ENCODE measurements at places on chromosomes 11 and 22.

DNA sequence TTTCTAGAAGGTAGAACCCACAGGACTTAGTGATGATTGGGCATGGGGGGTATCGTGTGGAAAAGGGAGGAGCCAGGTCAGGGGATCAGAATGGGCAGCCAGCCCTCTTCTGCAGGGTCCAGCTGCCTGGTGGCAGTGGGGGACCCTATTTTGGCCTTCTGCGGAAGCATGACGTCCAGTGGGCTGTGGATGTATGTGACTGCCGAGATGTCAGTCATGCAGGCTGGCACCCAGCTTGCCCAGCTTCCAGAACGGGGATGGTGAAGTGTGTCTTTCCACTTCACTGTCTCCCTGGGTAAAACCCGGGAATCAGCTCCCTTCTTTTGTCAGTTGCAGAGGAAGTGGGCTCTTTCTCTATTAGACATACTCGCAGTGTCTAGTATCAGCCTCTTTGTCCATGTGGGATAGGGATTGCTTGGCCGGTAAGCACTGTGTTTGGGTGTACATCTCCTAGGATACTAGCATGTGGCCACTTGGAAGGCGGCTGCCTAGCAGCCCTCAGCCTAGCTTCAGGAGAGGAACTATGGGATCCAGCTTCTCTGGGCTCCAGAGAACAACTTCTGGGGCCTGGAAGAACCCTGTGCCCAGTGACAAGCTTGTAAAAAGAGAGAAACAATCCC, 51.4 kb downstream of the GRIK4 start:
- DNase-seq, result no peak

GRCh38 chr11:100094121-100094865, 592.8 kb upstream of the ARHGAP42 start:
- no peak for DNase-seq

GRCh38 chr22:20503816-20504215, 3.6 kb upstream of the MED15 start:
- DNase-seq, result no peak

GRCh38 chr22:35649026-35649553, 844 bp downstream of the APOL6 start:
- no peak for DNase-seq

DNA sequence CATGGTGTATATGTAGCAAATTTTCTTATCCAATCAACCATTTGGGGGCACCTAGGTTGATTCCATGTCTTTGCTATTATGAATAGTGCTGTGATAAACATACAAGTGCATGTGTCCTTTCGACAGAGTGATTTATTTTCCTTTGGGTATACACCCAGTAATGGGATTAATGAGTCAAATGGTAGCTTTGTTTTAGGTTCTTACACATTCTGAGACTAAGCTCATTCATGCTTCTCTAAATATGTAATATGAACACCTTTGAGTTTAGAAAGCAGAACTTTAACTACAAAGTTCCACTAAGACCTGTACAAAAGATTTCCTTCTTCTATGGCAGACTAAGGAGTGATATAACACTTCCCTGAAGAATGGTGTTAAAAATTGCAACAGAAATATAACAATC, 627.0 kb downstream of the KCNA4 start:
- DNase-seq, result no peak

- no peak for DNase-seq
Measured at GRCh38 chr11:105718641-105719040, 108.8 kb downstream of the GRIA4 start.

DNA sequence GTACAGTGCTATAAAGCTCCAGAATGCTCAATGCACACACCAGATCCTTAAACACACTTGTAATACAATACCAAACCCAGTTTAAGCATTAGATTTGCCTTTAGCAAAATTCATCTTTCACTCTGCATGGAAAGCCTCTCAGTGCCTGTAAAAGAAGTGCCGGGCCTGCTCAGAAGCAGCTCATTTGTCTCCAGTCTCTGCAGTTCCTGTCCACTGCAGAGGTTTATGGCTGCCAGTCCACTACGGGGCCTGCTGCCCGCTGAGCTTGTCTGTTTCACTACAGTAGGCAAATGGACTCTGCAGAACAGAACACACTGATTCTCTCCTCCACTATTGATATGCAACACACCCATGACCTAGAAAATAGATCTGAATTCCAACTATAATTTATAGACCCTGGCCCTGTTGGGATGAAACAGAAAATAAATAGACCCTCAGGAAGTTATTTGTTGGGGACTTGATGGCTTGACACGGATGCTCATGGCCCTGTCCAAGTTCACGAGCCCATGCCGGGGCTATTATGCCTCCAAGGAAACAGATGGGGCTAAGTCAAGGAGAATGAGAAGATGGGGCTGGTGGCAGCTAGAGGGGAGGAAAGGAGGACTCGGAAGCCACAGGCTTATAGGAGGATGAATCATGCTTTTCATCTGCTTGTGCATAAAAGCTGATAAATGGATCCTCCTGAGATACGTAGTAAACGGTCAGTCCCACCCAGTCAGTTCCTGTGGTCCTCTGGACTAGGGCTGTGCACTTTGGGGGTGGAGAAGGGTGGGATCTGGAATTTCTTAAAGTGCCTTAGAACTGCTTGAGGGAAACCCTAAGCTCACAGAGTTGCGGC, 416.8 kb upstream of the TENM4 start:
- no peak for DNase-seq

GRCh38 chr11:134101282-134101681, 32.4 kb downstream of the JAM3 start:
- DNase-seq, result no peak

- DNase-seq, result no peak
Measured at GRCh38 chr11:65260756-65261590, 789 bp upstream of the POLA2 start.

DNA sequence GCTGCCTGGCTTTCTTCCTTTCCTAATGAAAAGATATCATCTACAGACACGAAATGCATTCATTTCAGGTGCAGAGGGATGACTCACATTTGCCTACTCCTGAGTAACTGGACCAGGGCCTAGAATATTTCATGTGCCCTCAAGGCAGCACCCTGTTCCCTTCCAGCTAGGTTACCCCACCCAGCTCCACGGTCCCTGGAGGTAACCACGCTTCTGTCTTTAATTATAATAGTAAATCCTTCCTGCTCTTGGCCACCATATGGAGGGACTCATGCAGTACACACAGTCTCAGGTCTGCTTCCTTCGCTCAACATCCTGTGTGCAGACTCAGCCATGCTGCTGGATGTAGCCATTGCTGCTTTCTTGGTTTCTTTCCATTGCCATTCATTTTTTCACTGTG, 22.3 kb downstream of the DHCR7 start:
- DNase-seq, result no peak

GRCh38 chr11:77191823-77192495, 63.9 kb downstream of the MYO7A start:
- DNase-seq, result peak; percentile 39

GRCh38 chr11:34570584-34570983, 50.3 kb upstream of the EHF start:
- DNase-seq, result no peak

GRCh38 chr11:125389339-125390166, 106.5 kb downstream of the FEZ1 start:
- no peak for DNase-seq

- no peak for DNase-seq
Measured at GRCh38 chr22:30763815-30764673, 69.4 kb downstream of the OSBP2 start.

DNA sequence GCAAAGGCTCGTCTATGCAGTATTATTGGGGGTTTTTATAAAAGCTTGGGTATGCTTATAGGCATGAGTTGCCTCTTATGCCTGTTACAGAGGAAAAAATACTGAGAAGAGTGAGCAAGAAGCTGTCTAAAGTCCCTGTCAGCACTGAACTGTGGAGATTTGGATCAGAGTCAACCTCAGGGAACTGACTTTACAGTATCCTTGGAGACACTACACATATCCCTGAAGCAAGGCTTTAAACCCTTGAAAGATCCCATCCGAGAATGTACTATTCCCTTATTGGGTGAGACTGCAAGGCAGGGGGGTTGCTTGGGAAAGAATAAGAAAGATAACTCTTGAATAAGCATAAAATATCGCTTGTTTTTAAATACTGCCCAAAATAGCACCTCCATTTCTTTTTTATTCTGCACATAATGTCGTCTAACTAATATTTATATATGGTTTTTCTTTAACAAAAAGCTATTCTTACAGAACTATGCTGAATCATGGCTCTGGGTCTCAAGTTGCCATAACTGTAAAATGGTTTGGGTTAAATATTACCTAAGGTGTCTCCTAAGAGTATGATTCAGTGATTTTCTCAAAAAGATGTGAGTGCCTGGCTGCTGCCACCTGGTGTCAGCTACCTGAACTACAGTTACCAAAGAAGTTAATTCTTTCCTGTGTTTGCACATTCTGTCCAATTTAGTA, 1062.8 kb downstream of the DLG2 start:
- no peak for DNase-seq

- peak; percentile 90 for DNase-seq
Measured at GRCh38 chr11:12693479-12694182, 19.4 kb downstream of the TEAD1 start.

- DNase-seq, result no peak
Measured at GRCh38 chr11:58771458-58771855, 39.7 kb upstream of the GLYAT start.

GRCh38 chr22:31106001-31106571, 1.3 kb downstream of the SELENOM start:
- DNase-seq, result no peak

DNA sequence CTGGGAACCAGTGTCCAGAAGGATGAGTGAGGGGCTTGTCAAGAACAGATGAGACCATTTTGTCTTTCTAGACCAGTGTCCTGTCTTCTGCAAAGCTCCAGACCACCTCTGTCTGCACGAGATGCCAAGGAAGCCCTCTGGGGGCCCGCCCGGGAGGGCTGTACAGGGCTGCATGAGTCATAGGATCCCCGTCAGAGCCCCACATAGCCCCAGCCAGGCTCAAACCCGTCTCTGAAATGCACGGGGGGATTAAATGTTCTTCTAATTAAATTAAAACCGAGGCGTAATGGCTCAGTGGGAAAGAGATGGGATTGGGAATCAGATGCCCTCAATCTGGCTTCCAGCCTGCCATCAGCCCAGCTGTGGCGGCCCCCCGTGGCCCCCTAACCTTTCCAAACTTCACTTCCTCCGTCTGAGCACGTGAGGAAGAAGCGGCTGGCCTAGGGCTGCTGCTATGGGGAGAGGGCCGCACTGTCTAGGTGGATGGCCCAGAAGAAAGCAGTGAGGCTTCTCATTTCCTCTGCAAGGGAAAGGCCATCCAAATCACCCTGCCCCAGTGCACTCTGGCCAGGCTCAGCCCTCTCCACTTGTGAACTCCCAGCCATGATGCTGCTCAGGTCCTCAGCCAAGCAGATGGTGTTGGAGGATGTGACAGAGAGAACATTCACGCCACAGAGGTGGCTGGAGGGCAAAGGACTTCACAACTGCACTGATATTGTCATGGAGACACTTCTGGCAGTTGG, 32.8 kb downstream of the KCNQ1OT1 start:
- no peak for DNase-seq

GRCh38 chr11:37963440-37963839, 1365.4 kb upstream of the RAG2 start:
- no peak for DNase-seq

DNA sequence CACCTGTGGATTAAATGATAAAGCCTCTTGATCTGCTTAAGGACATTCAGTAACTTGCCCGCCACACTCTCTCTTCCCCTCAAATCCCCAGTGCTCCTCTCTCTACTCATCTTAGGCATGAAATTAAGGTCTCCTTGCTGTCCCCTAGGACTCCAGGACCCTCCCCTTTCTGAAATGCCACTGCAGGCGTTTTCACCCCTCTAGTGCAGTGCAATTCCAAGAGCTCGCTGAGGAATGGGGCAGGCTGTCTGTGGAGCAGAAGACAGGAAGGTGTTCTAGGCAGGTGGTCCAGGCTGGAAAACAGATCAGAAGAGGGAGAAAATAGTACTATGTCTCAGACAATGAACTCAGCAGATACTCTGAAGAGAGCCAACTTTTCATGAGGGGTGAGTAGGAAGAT, 55.8 kb upstream of the ARHGAP42 start:
- DNase-seq, result no peak

DNA sequence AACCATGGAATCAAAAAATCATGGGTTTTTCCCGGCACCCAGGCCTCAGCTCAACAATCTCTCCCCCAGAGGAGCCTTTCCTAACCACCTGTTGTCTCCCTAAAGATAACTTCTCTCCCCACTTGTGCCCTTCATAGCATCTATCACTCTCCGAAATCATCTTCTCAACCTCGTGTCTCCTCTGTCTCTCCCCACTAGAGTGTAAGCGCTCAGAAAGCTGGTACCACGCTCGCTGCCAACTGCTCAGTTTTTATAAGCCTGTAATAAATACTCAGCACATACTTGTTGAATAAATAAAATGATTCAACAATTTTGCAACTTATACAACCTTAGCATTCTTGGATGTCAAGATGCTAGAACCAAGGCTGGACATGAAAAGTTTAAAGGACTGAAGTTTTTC, 185.2 kb downstream of the BCR start:
- DNase-seq, result no peak

DNA sequence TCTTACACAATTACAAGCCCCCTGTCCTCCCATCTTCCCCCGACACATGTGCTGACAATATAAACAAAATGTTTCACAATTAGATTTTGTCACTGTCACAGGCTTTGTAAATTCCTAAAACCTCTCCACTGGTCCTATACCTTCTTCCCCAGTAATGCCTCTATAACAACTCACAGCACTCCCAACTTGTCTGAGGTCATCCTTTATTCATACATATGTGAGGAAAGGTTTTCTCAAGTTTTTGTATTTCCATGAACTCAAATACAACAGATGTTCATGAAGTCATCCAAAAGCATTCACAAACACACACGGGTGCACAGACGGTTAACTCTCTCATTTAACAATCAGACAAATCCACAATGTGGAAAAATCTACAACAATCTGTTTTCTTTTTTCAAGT, 1.9 kb downstream of the OR52H1 start:
- DNase-seq, result no peak

DNA sequence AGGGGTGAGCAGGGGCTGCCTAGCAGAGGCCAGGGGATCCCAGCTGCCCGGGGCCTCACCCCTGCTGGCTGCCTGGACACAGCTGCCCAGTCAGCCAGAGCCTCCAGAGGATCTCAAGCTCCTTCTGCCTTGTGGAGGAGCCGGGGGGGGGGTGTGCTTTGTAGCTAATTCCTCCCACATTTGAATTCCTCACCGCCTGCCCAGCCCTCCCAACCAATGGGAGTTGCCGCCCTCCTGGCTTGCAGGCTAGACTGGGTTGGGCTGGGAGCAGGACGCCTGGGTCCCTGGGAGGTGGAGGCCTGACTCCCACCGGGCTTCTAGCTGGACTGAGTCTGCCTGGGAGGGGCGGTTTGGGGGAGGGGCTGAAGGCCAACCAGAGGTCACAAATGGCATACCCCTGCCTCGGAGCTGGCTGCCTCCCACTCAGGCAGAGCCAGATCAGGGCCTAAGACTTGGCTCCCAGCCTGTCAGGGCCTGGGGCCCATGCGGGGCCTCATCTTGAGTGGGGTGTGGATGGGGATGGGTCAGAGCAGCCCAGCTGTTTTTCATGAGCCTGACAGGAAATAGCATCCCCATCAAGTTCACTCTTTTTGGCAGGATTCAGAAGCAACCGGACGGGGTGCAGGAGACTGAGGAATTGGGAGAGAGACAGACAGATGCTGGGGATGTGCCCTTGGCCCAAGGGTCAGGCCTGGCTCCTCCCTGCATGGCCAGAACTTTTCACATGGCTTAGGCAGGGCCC, 29.2 kb upstream of the PDE2A start:
- no peak for DNase-seq
